GM23248 (cell line): ENCODE measurements at places on chromosomes 3 and 15. TPM values are rescaled to one million over a fixed set of nuclear protein-coding genes. Genes with fewer than 3 reads are reported as not detected.

The LYZL4 gene
- total RNA-seq, result not detected in 2 replicates

The KCNMB3 gene
- total RNA-seq, result 0.38 and 0.54 TPM in 2 replicates

The ISLR gene
- total RNA-seq, result 110 and 127 TPM in 2 replicates

The APOD gene
- total RNA-seq, result 0.97 TPM in 1 of 2 replicates, not detected in the other

The AMIGO3 gene
- total RNA-seq, result 3.2 TPM in 1 of 2 replicates, not detected in the other

The BTLA gene
- total RNA-seq, result not detected in 2 replicates

The CCK gene
- total RNA-seq, result 0.97 TPM in 1 of 2 replicates, not detected in the other

The TERC gene
- 59.2 and 59.7 TPM in 2 replicates for total RNA-seq

The SOX14 gene
- total RNA-seq, result not detected in 2 replicates

The CACNA2D3 gene
- total RNA-seq, result under 0.01 and 0.43 TPM in 2 replicates

The COMMD4 gene
- total RNA-seq, result 82.0 and 96.5 TPM in 2 replicates

The SSUH2 gene
- 0.13 and 0.76 TPM in 2 replicates for total RNA-seq

The SNX22 gene
- not detected in 2 replicates for total RNA-seq

The FOXL2 gene
- total RNA-seq, result 3.6 and 3.7 TPM in 2 replicates

The PRSS50 gene
- not detected in 2 replicates for total RNA-seq

The LTF gene
- not detected in 2 replicates for total RNA-seq

The GOLGA8M gene
- total RNA-seq, result 0.51 TPM in 1 of 2 replicates, not detected in the other

The ZDHHC19 gene
- total RNA-seq, result not detected in 2 replicates

The CFAP91 gene
- total RNA-seq, result not detected in 2 replicates

The PIF1 gene
- 9.7 and 11.3 TPM in 2 replicates for total RNA-seq

The LDHAL6B gene
- total RNA-seq, result not detected in 2 replicates

The TMEM108 gene
- total RNA-seq, result not detected in 2 replicates

The MME gene
- 204 and 302 TPM in 2 replicates for total RNA-seq

The TRPM7 gene
- total RNA-seq, result 38.4 and 75.2 TPM in 2 replicates

The FETUB gene
- total RNA-seq, result not detected in 2 replicates

The RBP2 gene
- not detected in 2 replicates for total RNA-seq

The SYNPR gene
- total RNA-seq, result not detected in 2 replicates
